ENCODE measurements at places on chromosomes 6 and 20.
A peak's percentile ranks its signal among the peaks of the same experiment; 100 is the strongest.

GRCh38 chr6:6998194-6998569 is 109.6 kb upstream of the RREB1 start:
- DNase-seq = no peak

DNA sequence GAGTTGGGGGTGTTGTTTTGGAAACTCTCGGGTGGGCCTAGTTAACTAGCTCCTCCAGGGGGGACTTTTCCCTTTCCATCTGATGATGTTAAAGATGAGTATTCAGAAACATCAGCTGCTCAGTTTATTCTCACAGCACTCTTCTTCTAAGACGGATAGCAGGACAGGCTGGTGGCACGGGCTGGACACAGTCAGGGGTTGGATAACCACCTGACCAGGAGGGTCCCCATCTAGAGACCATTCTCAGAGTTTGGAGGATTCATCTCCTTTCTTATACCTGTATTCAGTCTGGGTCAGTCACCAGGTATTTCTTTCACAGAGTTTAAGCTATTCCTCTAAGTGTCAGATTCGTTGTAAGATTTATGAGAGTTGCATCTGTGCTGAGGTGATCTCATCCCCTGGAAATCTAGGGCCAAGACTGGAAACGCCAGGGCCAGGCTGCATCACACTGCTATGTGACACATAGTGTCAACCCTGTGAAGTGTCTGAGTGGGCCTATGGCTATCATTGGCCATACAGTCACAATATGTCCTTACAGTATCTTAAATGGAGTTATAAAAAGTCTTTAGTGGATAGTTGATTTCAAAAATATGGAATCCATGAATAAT is 111.7 kb downstream of the FAM50B start:
- DNase-seq = no peak

GRCh38 chr6:88629838-88630494 is 333.5 kb downstream of the RNGTT start:
- DNase-seq = peak; percentile 3

- no peak for DNase-seq
These were observed 23.0 kb upstream of the AKAP7 start for GRCh38 chr6:131112249-131112648.

- no peak for DNase-seq
These were observed 28.9 kb upstream of the CCR6 start for GRCh38 chr6:167093922-167094432.

GRCh38 chr6:79403563-79403962 is 133.7 kb downstream of the LCA5 start:
- DNase-seq = no peak

DNA sequence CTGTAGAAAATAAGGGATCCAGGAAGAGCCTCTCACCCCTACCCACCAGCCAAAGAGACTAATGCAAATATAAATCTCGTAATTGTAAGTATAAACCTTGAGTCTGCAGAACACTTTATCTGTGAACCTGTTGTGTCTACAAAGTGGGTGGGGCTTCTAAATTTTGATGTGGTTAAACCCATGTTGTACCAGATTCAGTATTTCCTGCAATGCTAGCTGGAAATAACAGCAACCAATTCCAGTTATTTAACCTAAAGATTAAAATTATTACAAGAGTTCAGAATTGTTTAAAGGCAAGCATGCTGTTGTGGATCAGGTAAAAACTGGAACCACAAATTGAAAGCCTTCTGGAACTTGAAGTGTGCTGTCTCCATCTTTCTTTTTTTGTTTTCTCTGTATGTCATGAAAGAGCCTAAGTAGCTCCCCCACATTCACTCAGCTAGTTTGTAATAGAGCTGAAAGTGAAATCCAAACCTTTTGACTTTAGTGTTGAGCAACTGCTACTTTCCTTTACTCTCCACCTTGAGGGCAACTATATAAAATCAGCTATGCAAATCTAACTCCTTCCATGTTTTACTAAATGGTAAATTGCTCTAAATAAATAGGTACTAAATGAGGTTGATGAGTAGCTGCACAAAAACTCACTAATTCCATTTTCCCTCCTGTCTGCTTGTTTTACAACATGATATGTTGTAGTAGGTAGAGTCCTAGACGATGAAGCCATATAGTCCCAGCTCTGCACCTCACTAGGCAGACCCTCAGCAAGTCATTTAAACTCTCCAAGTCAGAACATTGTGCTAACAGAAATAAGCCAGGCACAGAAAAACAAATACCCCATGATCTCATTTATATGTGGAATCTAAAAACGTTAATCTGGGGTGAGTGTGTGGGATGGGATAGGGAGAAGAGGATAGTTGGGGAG is 17.9 kb upstream of the THEMIS start:
- no peak for DNase-seq

DNA sequence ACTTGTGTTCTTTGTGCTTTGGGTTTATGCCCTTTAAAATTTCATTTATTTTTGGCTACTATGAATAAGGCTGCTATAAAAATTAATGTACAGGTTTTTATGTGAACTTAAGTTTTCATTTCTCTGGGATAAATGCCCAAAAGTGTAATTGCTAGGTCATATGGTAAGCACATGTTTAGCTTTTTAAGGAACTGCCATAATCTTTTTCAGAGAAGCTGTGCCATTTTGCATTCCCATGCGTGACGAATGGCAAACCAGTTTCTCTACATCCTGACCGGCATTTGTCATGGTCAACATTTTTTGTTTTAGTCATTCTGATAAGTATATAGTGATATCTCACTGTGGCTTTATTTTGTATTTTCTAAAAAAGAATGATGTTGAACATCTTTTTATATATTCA is 236.0 kb upstream of the SGK1 start:
- no peak for DNase-seq

- no peak for DNase-seq
These were observed 151.1 kb upstream of the B3GAT2 start for GRCh38 chr6:71107911-71108420.

DNA sequence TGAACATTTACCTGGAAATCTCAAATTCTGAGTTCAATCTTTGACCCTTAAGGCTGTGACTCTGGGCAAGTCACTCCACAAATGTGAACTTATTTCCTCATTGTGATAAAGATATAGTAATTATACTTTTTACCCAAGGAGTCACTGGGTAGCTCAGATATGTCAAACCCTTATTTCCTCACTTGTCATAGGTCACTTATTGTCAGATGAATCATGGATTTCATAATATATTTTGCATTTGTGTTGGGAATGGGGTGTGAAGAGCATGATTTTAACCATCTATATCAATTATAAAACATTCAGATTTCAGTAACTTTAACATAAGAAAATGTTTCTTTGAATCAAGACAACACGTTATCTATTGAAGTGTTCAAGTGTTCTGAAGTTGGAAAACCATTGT is 3.7 kb upstream of the CARMIL1 start:
- DNase-seq = no peak

DNA sequence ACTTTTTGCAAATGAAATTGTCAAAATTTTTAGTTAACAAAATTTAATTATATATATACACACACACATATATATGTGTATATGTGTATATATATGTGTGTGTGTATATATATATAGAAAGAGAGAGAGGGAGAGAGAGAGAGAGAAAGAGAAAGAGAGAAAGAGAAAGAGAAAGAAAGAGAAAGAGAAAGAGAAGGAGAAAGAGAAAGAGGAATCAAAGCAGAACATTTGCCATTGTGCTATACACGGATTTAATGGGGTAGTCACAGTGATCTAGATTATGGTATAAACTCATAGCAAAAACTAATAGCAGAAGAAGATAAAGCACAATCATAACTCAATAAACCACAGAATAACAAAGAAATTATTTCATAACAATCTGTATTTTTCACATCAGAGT is 126.7 kb downstream of the DST start:
- DNase-seq = no peak

DNA sequence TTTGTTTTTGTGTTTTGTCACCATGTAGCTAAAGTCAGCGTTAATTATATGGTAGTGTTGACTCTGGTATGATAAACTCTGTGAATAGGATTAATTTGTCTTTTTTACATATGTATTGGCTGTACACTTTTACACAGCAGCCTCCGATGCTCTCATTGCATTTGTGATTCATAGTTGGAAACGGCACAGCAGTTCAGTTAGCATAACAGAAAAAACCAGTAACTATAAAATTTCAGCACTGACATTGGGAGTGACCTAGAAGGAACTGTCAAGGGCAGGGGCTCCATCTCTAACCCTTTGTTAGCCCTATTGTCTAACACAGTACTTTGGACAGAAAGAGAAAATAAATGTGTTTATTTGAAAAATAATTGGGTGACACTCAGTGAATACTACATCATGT is 5.6 kb upstream of the BEND6 start:
- no peak for DNase-seq

DNA sequence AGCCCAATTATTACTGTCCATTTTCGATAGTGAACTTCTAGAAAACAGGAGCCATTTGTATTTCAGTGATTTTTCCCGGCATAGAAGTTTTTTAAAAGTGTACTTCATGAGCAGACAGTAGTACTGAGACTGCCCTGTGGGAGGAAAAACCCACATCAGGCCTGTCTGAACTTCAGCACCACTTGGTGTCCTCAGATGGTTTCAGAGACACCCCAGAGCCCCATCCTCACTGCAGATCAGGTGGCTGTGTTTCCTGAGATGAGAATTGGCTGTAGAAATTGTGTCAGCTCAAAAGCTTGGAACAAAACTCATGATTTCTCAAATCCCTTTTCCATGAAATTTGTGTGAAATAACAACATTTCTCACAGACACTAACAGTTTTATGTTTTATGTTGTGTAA is 110.0 kb upstream of the RIN2 start:
- DNase-seq = no peak

- peak; percentile 74 for DNase-seq
These were observed 20.9 kb downstream of the DLL1 start for GRCh38 chr6:170269846-170270541.

GRCh38 chr20:63498960-63499337 is at the start of gene EEF1A2:
TSS of gene EEF1A2 (minus strand) at chr20:63499083. CDS start at chr20:63497763, 1,320 bp downstream.
- peak; percentile 50 for DNase-seq

DNA sequence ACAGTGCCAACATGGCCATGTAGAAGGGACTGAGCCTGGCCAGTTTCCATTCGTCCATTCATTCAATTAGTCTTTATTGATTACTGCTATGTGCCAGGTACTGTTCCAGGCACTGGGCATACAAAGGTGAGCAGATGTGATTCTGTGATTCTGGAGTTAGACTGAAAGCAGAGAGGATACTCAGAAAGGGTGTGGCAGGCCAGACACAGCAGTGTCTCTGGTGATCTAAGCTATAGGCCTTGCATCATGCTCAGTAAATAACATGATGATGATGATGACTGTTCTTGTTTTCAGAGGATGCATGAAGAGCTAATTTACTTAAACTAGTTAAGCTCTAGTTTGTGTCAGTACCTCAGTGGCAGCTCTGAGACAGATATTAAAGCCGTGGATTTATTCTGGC is 31.4 kb upstream of the FUCA2 start:
- no peak for DNase-seq

- no peak for DNase-seq
These were observed 21.2 kb upstream of the AFDN start for GRCh38 chr6:167805349-167806060.

- no peak for DNase-seq
These were observed 534 bp downstream of the KIAA1755 start for GRCh38 chr20:38260025-38260377.

DNA sequence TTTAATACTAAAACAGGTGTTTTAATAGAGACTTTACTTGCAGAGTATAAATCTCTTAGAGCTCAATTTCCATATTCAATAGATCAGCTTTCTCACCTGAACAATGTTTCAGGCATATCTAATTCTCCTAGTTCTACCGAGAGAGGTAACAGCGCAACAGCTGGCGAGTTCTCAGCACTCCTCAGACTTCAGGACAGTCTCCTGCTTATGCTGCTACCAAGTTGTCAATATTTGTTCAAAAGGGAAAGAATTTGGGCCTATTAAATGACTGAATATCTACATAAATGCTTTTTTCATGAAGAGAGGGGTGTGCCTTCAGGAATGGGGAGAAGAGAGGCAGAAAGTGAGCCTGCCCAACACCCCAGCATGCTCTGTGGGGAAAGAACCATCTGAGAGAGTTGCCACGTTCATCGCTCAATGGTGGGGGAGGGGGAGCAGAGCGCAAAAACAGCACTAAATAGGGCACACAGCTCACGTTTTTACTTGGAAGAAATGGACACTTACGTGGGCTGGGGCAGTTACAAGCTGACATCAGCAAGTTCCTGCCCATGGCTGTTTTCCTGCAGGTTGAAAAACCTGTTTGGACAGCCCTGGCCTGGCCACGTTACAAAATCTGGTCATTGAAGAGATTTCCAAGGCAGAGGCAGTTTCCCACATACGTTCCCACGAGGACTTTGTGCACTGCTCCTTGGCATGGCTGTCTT is 38.0 kb downstream of the EZR start:
- no peak for DNase-seq

DNA sequence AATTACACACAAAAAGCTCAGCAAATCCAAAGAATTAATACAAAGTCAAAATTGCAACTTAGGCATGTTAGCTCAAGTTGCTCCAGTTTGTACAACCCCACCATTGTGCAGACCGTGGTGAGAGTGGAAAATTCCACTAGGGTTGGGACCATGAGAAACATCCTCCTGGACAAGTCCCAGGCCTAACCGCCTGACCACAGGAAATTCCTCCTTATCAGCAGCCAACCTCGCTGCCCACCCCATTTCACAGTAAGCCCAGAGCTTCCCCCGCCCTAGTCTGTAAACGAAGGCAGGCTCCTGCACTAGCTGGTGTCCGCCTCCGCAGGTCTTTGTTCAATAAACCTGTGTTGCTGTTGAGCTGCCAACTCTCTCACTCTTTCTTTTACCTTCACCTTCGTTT is 1023.3 kb downstream of the EYS start:
- DNase-seq = no peak

DNA sequence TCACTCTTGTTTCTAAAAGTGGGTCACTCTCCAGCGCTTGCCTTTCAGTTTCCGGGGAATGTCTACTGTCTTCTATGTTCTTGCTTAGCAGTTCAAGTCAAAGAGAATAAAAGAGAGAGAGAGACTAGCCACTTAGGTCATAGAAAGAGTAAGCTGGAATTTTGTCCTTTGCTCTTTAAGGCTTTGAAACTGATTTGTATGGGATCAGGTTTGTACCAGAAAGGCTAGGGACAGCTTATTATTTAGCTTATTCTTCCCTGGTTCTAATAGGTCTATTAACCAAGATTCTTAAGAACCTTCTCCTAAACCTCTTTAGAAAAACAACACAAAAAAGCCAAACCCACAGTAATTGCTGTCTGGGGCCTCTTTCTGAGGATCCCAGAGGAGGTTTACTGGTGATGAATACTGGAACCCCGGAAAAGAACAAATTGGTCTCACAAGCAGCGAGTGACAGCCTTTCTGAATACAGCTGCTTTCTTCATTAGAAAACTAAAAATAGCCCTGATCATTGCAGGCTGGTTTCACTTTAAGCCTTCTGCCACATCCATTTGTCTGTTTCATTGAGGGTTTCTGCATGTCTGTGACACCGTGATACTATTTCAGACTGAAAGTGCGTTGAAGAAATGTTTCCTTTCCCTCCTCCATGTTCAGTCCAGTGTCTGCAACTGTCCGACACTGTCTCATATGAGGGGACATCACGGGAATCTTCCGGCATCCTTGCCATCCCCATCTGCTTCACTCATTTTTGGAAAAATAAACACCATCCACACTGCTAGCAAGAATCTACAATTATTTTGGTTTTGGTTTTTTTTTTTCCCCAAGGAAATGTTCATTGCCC is 75.1 kb upstream of the ATXN1 start:
- no peak for DNase-seq
